Left cardiac atrium (tissue), 4 donors: ENCODE measurements at places on chromosomes 1 and 21.
A peak's percentile ranks its signal among the peaks of the same experiment; 100 is the strongest.

GRCh38 chr1:151815716-151816327 lies 10.6 kb upstream of the LINGO4 start:
- DNase-seq: no peak

- DNase-seq: no peak
Measured at GRCh38 chr1:245067257-245067656, 87.5 kb upstream of the KIF26B start.

GRCh38 chr1:151213560-151213959 lies 15.2 kb downstream of the PIP5K1A start:
- DNase-seq: no peak

DNA sequence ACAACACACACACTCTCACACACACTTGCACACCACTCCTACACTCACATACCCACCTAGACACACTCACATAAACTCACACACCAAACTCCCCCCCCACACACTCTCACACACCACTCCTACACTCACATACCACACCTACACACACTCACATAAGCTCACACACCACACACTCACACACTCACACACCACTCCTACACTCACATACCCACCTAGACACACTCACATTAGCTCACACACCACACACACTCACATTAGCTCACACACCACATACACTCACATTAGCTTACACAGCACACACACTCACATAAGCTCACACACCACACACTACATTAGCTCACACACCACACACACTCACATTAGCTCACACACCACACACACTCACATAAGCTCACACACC lies 33.1 kb downstream of the OPTC start:
- no peak for DNase-seq

- no peak for DNase-seq
Measured at GRCh38 chr1:30378991-30379581, 344.3 kb downstream of the MATN1 start.

DNA sequence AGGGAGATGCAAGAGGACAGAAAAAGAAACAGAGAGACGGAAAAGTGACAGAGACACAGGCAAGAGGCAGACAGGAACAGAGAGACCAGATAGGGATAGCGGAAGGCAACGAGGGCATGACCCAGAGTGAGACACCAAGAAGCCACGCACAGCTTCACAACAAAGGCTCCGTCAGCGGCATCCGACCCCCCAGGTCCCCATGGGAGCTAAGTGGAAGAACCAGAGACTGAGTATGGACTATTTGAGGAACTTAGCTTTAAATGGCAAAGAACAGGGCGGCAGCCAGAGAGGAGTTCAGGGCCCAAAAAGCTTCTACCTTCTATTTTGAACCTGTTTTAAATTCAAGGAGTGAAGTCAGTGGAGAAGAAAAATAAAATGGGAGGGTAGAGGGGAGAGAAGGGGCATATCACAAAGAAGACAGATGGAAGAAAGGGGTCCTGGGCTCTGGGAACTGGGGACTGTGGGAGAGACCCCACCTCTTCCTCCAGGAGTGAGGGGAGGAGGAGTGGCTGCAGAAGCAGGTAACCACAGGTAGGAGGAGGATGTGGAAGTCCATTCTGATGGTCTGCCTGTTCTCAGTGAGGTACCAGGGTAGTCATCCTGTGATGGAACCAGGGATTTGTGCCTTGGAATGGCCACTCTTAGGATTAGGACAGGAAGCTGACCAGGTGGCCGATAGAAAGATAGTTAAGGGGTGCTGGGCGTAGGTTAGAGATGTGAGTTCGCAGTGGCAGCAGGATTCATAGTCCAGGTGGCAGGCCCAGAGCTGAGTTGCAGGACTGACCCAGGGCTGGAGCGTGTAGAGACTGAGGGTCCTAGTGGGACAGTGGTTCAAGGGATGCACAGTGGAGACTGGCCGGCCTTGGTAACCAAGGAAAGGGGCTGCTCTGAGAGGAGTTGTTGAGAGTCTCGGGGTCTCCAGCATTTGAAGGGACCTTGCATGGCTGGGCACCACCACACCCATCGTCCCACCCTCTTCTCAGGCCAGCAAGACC lies 37.7 kb downstream of the CSMD2 start:
- DNase-seq: no peak

GRCh38 chr21:45304945-45305344 lies 17.2 kb upstream of the POFUT2 start:
- DNase-seq: peak; percentile 17

DNA sequence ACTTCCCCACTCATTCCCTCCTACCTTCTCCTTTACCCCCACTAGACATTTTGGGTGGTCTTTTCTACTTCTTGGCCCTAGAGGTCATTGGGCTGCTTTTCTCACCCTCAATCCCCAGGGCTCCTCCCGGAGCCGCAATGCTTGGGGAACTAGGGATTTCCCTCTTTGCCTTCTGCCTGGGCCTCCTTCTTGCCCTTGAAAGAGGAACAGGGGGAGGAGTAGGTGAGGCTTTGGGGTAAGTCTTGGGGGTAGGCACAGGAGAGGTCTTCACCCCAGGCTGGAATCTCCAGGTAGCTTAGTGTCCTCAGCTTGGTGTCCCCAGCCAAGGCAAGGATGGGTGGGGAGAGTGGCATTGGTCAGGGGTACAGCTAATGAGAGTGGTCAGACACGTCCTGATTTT lies 56.2 kb upstream of the EPS8L3 start:
- no peak for DNase-seq

- no peak for DNase-seq
Measured at GRCh38 chr1:12085643-12086260, 22.6 kb downstream of the TNFRSF8 start.

- DNase-seq: no peak
Measured at GRCh38 chr21:17785403-17785788, 33.8 kb downstream of the C21orf91 start.

DNA sequence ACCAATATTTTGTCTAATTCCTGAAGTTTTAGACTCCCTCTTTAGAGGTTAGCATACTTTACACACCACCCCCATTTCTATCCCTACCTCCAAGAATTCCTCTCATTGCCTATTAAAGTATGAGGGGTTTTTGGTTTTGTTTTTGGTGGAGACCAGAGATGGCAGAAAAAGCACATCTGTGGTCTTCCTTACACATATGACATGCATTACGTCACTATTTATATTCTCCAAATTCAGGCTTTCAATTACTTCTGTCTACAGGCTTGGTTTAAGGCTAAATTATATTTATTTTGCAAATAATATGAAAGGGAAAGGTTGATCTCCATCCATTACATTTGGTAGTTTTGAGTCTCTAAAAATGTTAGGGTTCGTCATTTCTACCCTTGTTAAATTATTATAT lies 674.6 kb downstream of the LMO4 start:
- no peak for DNase-seq

DNA sequence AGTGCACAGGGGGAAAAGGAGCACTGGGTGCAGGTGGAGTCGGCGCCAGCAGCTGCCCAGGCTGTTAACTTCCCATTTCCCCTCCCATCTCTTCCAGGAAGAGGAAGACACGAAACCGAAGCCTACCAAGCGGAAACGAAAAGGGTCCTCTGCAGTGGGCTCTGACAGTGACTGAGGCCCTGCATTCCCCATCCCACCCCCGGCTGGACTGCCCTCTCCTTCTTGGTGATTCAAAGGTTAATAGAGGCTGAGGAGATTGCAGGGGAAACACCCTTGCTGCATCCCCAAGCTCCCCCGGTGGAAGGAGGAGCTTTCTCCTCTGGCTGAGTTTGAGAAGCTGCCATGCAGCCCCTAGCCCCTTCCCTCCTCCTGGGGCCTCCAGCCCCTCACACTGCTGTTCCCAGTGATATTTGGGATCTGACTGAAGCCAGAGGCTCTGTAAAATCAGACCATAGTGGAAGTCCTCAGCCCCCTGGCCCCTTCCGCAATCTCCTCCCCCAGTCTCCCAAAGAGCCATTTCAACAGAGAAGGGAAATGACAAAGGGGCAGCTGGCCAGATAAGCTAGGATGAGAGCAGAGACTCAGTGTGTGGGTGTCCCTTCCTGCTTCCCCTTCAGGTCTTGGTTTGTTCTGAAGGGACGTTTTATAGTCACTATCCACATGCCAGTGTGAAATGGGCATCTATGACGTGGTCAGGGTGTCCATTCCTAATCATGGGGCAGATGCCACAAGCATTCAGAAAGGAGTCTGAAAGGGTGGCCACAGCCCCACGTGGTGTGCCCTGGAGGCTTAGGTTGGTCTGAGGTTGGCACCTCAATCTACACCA lies 1.9 kb upstream of the SLC27A3 start:
- no peak for DNase-seq

GRCh38 chr1:192100686-192101468 lies 57.4 kb upstream of the RGS18 start:
- no peak for DNase-seq

DNA sequence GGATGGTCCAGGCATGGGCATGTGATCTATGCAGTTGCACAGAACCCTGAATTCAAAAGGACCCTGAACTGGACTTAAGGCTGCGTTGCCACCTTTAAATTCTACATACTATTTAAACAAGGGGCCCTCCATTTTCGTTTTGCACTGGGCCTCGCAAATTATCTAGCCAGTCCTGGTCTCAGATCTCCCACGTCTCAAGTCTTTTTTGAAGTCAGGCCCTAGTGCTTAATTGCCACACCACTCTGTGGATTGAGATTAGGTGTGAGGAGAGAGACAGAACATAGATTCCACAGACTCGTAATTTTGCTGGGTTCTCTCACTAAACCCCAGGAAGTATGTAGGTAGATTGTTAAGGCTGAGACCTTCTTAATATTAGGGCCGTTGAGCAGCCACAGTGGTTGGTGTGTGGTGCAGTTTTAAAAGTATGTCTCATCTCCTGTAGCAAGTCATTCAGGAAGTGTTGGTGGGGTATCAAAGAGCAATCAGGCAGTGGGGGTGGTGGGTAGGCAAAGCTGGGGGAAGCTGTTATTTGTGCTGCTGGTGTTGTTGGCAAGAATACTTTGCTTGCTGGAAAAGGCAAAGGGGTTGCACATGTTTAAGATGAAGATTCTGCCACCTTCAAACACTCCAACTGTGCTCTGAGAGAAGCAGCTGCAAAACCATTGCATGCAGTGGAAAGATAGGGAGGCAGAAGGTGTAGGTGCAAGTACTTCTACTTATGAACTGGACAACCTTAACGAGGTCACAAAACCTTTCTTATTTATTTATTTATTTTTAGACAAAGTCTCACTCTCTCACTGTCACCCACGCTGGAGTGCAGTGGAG lies 11.2 kb downstream of the CD84 start:
- DNase-seq: no peak

DNA sequence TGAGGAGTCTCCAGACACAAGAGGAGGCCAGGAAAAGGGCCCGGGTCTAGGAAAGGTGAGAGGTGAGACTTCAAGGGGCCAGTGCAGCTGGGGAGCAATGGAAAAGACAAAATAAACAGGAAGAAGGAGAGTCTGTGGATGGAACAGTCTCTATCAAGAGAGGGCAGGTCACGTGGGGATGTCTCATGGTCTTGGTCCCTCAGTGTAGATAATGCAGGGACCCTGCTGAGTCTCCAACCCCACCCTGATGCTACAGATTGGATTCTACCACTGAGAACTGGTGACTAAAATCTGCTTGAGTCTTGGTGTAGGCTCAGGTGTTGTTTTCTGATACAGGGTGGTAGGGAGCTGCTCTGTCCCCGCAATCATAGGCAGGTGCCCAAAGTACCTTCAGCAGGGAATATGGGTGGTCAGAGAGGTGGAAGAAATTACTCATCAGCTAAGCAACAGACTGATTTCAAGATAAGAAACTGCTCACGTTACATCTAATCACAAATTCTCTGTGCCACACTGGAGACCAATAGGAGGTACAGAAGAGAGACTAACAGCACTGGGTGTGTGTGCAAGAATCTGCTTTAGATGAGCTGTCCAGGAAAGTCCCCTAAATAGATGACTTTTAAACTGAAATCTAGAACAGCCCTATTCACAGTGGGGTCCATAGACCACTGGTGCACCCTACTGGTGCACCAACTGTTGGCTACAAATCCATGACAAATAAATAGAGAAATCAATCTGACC lies 101.5 kb upstream of the TLR5 start:
- DNase-seq: no peak

- DNase-seq: no peak
Measured at GRCh38 chr21:44490816-44491215, 35.5 kb downstream of the LRRC3 start.

DNA sequence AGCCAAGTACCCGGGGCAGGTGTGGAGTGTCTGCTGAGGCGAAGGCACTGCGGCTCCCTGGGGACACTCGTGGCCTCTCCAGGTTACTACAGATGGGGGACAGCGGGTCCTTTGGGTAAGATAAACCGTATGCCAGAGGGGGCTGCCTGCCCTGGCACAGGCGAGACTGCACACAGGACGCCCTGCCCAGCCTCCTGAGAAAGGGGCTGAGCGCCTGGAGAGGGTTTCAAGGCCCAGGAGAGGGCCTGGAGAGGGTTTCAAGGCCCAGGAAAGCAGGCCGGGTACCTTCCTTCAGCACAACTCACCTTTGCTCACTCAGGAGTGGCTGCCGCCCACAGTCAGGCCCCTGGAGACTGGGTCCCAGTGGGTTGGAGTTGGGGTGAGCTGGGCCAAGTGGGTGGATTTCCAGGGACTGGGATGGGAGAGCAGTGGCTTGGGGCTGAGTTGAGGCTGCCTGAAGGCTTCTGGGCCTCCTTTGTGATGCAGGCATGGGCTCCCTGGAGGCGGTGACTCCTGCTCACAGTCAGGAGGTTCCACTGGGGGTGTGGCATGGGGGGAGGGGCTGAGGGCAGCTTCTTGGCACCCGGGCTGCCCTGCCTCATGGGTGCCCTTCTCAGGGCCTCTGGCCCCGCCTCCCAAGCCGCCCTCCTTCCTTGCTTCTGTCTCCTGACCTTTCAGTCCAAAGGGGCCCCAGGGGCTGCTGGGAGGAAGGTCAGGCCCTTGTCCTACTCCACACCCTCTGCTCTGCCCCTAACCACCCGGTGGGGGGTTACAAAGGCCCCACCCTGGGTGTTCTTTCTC lies at the start of gene MMEL1:
MMEL1 (minus strand) TSS at position 456 of the 801 bp plus-strand sequence. CDS start 3,532 bp downstream, outside the sequence.
- no peak for DNase-seq

- DNase-seq: no peak
Measured at GRCh38 chr1:19786988-19787423, 12.7 kb downstream of the TMCO4 start.

DNA sequence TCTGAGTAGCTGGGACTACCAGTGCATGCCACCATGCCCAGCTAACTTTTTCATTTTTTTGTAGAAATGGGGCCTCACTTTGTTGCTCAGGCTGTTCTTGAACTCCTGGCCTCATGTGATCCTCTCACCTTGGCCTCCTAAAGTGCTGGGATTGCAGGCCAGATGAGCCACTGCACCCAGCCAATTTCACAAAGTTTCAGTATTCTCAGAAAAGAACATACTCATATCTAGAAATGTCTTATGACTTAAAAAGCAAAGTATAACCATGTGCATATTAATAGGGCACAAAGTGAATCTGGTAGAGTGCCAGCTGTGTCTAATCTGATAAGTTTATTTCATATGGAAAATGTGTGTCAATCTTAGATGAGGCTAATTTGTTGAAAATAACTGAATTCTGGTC lies 87.5 kb upstream of the CACYBP start:
- no peak for DNase-seq

DNA sequence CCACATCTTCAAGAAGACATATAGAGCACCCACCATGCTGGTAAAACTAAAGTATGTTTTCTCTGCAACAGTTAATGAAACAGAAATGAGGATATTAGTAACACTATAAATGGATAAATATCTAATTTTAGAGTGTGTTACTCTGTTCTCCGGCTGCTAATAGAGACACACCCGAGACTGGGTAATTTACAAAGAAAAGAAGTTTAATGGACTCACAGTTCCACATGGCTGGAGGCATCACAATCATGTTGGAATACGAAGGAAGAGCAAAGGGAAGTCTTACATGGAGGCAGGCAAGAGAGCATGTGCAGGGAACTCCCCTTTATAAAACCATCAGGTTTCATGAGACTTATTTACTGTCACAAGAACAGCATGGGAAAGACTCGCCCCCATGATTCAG lies 287.2 kb downstream of the SRGAP2C start:
- no peak for DNase-seq

- DNase-seq: no peak
Measured at GRCh38 chr1:181504399-181504842, 21.1 kb downstream of the CACNA1E start.
